ENCODE measurements at places on chromosomes 2 and 18.

DNA sequence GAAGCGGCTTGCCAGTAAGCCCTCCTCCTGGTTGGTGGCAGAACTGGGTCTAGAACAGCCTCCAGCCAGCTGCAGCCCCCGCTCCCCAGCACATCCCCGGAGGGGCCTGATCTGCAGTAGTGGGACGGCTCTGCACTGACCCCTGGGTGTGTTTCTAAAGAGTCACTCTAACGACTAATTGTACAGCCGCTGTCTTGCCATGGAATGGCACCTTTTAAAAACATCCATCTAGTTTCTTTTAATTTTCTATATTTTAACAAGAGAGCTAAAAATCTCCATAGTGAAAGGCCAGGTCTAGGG is 82.0 kb downstream of the MTCL1 start:
- DNase-seq, result no peak

GRCh38 chr2:172735582-172736423 is at the start of gene RAPGEF4:
TSS of gene RAPGEF4 (plus strand) at chr2:172735845. CDS start at chr2:172735984, 139 bp downstream.
- DNase-seq, result no peak

DNA sequence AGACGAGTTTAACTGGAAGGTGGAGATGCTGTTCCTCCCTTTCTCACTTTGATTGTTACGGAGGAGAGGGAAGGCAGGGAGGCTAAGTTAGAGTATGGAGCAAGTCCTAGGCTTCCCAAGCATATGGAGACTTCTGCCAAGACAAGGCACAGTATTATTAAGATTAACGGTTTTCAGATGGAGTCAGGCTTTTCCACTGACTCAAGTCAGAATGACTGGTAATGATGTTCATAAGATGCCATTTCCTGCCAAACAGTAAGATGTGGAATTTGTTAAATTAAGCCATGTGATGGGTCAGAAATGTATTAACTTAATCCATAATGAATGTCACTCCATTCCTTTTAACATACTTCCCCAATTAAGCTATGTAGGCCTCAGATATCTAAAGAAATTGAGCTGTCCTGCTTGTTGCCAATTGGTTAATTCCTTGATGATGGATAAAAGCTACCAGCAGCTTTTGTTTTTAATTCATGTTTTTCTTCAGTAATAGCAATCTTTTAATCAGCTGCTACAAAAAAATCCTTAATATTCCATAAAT is 383.7 kb downstream of the ZNF521 start:
- DNase-seq, result no peak

- peak; percentile 73 for DNase-seq
Measured at GRCh38 chr2:175414882-175415487, 233.5 kb upstream of the ATP5MC3 start.

- peak; percentile 92 for DNase-seq
Measured at GRCh38 chr2:152505495-152505906, 170.5 kb downstream of the FMNL2 start.

GRCh38 chr2:174263997-174264396 is 15.7 kb upstream of the OLA1 start:
- DNase-seq, result peak; percentile 29

DNA sequence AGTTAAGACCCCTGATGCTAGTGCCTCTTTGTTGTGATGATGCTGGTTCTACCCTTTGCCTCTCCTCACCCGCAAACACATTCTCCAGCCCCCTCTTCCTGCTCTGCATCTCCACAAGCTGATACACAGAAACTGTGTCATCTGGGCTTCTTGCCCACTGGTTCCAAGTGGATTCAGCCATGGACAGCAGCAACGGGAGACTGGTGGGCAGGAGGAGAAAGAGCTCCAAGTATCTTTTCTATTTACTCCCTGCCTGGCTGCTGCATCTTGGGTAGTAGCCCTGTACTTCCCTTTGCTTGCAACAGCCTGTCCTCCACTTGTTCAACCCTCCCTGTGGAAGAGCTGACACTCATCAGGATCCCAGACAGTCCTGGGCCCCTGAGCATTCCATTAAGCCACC is 655.1 kb upstream of the RAB6C start:
- DNase-seq, result no peak

- DNase-seq, result peak; percentile 89
Measured at GRCh38 chr2:118177884-118178283, 89.6 kb downstream of the INSIG2 start.

DNA sequence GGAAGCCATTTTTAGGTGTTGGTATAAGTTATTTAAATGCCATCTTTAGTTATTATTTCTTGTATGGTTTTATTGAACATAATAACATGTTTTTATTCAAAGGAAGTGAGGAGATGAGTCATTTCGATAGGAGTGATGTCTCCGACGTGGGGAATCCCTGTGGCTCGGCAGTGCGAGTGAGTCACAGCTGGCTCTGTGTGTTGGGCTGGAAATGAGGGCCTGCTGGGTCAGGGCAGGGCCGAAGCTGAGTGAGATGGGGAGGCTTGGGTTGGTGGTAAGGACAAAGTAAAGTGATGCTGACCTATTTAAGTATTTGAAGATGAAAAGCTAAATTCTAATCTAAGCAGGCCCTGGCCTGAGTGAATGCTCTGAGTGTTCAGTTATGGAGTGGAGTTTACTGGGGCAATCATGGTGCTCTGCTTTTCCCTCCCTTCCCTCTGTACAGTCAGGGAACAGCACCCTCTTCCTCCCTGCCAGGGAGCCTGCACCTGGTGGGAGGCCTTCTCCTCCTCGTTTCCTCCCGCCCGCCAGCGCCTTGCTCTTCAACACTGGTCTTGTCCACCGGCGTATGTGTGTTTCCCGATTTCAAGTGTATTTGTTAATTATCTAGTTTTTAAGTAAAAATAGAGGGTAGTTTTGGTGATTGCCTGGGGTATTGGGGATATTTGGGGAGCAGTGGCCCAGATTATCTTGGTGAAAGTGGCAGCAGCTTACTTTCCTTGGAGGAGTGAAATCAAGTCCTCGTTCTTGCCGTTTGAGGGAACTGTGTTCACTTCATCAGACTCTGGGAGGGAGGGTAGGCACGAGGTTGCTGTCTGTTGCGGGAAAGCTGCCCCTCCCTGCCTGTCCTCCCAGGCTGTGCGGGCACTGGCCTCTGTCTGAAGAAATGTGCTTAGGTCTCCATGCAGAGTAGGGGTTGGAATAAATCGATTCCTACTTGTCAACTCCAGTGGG is 157.0 kb downstream of the LDLRAD4 start:
- peak; percentile 82 for DNase-seq

DNA sequence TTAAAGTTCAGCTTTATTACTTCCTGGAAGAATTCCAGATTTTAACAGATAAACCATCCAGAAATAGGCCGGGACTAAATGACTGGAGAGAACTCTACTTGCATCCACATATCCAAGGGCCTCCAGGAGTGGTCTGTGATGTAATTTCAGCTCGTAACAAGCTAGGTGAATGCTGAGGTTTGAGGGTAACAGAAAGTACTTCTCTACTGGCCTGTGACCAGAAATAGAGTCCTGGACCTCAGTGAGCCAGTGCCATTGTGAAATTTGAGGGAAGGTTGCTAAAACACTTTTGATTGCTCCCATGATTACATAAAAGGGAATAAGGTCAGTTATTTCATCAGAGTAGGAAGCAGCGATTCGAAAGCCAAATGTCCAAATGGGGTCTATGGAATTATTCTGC is 158.1 kb downstream of the DOCK10 start:
- peak; percentile 84 for DNase-seq

- no peak for DNase-seq
Measured at GRCh38 chr2:6960659-6961058, 43.4 kb downstream of the RNF144A start.

- no peak for DNase-seq
Measured at GRCh38 chr2:149871091-149871885, 283.7 kb upstream of the MMADHC start.

- no peak for DNase-seq
Measured at GRCh38 chr2:144424559-144425240, 95.2 kb downstream of the ZEB2 start.

GRCh38 chr18:76405681-76406356 is 89.2 kb downstream of the ZNF516 start:
- peak; percentile 67 for DNase-seq

DNA sequence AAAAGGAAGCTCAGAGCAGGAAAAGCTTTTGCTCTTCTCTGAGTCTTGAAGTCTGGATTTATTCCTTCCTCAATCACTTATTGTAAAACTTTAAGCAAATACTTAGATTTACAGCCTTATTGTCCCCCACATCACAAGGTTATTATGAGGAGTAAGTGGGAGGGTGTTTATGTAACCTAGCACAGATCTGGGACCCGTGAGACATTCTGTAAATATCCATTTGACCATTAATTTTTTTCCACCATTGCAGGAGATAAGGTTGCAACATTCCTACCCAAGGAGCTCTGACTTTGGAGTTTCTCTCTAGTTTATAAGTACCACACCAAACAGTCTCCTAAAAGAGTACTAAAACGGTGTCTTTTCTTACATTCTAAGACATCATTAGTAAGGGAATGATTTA is 52.1 kb upstream of the CTIF start:
- DNase-seq, result peak; percentile 27

DNA sequence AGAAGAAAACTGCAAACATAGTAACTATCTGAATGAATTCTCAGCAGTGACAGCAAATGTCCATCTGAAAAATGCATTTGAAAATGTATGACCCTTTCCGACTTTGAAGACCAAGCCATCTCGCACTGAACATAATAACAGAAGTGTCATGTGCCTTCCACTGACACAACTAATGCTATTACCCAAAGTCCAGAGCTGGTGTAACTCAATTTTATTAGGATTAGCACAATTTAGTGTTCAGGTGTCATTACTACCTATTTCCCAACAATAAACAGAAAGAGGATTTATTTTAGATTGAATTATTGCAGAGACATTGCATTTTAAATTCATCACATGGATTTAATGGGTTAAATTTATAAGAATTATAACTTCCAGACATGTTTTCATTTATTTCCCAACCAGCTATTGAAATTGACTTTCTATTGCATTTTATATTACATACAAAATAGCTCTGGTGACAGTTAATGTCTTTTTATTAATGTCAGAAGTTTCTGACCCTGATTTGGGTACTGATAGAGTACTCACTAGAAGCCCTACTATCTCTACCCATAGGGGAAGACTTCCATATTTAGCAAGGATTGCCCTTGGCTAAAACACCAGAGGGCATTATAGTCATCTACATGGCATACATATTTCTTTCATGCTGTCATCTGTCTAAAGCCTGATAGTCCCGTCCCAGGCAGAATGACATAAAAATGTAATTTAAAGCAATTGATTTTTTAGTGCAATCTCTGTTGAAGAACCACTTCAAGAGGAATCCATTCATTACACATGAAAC is 7.0 kb upstream of the STK39 start:
- DNase-seq, result no peak

- no peak for DNase-seq
Measured at GRCh38 chr2:10584242-10584753, 105.5 kb downstream of the NOL10 start.

DNA sequence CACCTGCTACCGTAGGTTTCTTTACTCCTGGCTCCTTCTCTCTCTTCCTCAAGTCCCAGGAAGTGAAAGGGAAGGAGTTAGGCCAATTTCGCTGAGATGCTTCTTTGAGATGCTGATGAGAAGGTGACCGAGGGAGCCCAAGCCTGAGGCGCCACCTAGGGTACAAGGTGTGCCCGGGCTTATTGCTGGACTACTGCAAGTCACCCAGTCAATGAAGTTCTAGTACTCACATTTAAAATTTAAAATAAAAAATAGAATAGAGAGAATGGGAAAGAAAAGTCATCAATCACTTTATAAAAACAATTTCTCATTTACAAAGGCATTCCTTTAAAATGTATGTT is 45.3 kb downstream of the ACAA2 start:
- no peak for DNase-seq

DNA sequence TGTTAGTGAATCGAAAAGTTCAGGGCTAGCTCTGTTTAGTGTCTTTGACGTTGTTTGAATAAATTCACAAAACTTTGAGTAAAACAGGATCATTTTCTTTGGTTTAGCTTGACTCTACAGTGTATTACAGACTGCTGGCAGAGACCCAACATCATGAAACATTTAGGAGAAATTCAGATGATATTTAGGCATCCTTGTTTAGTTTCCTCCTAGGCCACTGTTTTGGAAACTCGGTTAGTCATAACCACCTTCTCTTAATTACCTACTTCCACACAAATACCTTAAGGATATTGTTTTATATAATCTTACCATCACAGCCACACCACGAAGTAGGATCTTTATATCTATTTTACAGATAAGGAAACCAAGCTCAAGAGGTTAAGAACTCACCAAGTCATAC is 7.8 kb downstream of the LIMS1 start:
- no peak for DNase-seq
